T-helper 9 cell (primary cell): ENCODE measurements at places on chromosomes 13 and 19.

GRCh38 chr19:41883463-41883820 lies 458 bp downstream of the ARHGEF1 start:
- no peak for DNase-seq

GRCh38 chr13:79405501-79405830 lies 589 bp downstream of the RBM26 start:
- no peak for DNase-seq

GRCh38 chr19:58355908-58356765 lies 2.8 kb upstream of the A1BG start:
- no peak for DNase-seq

- no peak for DNase-seq
Measured at GRCh38 chr13:25699600-25699999, 327.8 kb downstream of the ATP8A2 start.

- DNase-seq: no peak
Measured at GRCh38 chr19:19687090-19687489, 18.5 kb downstream of the ZNF101 start.

- DNase-seq: no peak
Measured at GRCh38 chr13:67643516-67644055, 413.4 kb upstream of the PCDH9 start.
